ENCODE measurements at places on chromosomes 11 and 22.

GRCh38 chr11:134861490-134862104, 449.6 kb upstream of the B3GAT1 start:
- no peak for DNase-seq

DNA sequence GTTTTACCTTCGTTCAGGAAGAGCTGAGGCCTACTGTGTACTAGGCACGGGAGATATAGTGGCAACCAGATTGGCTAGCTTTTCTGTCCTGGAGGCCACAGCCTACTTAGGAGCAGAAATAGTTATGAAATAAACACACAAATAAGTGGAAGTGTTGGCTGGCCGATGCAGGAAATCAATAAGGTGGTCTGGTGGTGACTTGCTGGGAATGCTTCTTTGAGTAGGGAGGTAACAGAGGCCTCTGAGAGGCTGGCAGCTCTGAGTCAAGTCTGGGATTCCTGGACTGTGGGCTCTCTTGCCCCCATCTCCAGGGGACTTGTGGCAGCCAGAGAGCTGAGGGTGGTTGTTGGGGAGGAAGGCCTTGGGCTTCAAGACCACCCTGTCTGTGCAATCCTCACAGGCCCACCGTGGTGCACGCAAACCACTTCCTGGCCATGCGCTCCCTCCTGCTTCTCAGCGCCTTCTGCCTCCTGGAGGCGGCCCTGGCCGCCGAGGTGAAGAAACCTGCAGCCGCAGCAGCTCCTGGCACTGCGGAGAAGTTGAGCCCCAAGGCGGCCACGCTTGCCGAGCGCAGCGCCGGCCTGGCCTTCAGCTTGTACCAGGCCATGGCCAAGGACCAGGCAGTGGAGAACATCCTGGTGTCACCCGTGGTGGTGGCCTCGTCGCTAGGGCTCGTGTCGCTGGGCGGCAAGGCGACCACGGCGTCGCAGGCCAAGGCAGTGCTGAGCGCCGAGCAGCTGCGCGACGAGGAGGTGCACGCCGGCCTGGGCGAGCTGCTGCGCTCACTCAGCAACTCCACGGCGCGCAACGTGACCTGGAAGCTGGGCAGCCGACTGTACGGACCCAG, 4.1 kb downstream of the SERPINH1 start:
- DNase-seq, result no peak

GRCh38 chr11:98099371-98099770, 921.4 kb upstream of the CNTN5 start:
- no peak for DNase-seq

GRCh38 chr22:29838599-29838956, 504 bp upstream of the ASCC2 start:
- DNase-seq, result no peak

DNA sequence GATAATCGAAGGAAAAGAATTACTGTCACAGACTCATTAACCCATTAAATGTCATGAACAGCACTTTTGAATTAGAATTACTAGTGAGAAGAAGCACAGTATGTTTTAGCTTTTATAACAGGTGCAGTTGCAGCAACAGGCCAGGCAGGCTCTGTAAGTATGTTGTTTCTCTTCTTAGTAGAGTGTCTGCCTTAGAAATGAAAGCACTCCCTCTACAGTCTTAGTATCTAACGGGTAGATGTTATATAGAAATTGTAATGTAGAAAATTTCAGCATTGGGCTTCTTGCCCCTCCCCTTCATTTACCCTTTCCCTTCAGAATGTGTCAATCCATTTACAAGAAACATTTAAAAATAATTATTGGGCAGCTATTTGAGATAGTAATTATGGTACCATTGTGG, 87.4 kb downstream of the HIPK3 start:
- no peak for DNase-seq

DNA sequence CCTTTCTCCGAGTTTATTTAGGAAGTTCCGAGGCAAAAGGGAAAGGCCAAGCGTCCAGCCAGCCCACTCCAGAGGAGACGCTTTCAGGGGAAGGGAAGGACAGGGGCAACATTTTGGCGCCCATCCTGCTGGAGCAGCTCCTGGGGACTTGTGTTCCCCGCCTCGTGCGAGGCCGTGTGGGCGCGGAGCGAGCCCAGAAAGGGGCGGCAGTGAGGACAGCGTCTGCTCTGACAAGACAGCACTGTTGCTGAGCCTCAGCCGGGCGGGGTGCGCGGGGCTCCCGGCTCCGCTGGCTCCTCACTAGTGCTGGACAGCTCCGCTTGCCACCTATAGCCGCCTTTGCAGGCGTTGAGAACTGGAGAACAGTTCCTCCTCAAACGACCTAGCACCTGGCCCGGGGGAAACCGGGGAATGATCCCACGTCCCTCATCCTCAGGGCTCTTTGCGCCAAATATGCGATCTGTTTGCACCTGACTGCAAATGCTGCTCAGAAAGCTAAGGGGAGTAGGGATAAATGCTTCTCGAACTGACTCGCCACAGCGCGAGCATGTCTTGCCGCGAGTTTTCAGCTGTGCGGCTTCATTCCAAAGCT, 722 bp upstream of the GUCY1A2 start:
- no peak for DNase-seq

DNA sequence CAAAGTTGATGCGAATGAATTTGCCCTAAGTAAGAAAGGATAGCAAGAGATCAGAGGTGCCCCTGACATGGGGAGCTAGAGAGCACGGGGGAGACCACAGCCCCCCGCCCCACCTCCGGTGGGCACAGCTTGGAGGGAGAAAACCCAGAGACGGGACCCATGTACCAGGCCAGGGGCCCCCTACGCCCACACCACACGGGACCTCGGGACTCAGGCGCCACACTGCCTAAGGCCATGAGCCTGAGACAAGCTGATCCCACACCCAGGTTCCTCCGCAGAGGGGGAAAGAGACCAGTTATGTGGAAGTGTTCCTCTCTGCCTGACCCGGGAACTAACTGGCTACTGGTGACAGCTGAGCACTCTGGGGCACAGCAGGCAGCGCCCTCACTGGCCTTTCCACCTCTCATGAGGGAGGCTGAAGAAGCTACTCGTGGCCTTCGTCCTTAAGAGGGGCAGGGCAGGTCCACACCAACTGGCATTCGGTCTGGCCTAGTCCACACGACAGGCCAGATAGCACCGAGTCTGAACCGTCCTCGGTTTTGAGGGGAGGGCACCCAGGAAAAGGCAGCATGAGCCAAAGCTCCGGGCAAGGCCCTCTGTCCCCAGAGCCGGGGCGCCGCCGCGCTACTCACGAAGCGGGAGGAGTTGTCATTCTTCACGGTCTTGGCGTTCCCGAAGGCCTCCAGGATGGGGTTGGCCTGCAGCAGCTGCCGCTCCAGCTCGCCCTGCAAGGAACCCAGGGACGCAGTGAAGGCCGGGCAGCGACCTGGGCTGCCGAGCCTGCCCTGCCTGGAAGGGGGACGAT, 65.8 kb downstream of the MYH9 start:
- DNase-seq, result no peak

GRCh38 chr11:104995001-104995408, 26.6 kb upstream of the CASP4 start:
- DNase-seq, result no peak

- DNase-seq, result no peak
These were observed 18.3 kb upstream of the MICALL1 start for GRCh38 chr22:37887584-37888378.

- DNase-seq, result no peak
These were observed 146.8 kb upstream of the TTC12 start for GRCh38 chr11:113167599-113167998.

- DNase-seq, result peak; percentile 89
These were observed at the start of gene GLB1L2 for GRCh38 chr11:134331354-134332188. TSS of gene GLB1L2 (plus strand) at chr11:134331988. CDS start at chr11:134332062, 74 bp downstream.

GRCh38 chr11:63851364-63851763, 12.5 kb downstream of the MARK2 start:
- no peak for DNase-seq

GRCh38 chr11:96218006-96218405, 125.0 kb downstream of the MAML2 start:
- no peak for DNase-seq

DNA sequence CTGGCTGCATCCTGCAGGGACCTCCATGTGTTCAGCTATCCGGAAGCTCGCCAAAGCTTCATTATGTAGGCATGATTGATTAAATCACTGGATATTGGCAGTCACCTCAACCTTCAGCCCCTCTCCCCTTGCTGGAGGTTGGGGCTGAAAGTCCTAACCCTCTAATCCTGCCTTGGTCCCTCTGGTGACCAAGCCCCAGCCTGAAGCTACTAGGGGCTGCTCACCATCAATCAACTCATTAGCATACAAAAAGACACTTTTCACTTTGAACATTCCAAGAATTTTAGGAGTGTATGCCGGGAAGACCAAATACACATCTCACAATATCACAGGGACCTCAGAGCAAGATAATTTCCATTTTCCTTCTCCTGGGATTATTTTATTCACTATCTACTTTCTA, 38.8 kb upstream of the TPBGL start:
- DNase-seq, result no peak

DNA sequence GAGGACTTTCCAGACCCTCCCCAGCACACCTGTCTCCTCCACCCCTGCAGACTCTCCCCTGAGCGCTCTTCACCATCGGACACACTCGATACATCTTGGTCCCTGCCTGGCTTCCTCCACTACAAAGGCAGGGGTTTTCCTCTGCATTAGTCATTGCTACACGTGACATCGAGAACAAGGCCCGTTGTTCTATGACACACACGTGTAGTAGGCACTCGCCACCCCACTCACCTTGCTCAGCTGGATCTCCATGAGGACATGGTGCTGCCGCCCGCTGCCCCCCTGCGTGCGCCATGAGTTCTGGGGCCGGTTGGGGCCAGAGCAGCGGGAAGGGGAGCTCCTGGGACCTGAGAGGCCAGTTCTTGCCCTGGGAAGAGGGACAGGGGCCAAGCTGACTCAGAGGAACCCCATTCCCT, 16.7 kb downstream of the ATG2A start:
- DNase-seq, result no peak

- DNase-seq, result no peak
These were observed 157.9 kb upstream of the SORL1-AS1 start for GRCh38 chr11:121610706-121611105.

DNA sequence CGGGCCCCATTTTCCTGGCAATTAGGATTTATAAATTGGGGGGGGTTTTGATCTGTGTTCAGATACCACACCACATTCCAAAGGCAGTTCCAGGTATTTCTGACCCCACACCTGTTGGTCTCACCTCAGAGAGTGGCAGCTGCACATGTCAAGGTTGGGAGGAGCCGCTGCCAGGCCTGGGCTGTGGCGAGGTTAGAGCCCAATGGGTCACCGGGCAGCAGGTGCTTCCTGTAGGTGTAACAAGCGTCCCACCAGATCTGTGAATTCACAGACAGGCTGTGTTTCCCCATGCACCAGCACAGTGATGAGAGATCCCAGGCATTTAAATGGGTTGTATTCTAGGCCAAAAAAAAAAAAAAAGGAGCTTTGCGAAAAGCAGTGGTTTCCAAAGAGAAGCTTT, 58.6 kb downstream of the CABIN1 start:
- DNase-seq, result no peak

DNA sequence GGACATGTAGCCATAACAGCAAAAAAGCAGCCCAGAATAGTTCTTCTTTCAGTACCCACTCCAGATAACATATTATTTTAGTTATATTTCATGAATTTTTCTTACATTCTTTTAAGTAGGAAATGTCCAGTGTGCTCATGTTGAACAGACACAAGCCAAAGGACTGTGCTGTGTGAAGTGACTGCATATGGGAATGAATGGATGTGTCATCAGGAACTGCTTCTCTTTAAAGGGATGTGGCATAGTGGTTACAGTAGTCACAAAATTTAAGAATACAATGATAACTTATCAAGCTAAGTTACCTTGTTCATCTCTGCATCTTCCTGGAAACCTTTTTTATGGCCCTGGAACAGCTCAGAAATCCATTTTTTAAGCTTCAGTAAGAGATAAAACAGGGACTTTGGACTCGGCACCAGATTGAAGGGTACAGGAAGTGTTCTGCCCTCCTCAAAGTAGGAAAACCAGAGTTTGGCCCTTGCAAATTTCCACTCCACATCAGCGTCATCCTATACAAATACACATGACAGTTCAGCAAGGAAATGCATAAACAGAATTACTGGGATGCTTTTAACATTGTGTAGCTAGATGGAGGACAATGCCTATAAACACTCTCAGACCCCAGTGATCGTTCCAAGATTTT, 112.8 kb downstream of the TRPC6 start:
- DNase-seq, result no peak

DNA sequence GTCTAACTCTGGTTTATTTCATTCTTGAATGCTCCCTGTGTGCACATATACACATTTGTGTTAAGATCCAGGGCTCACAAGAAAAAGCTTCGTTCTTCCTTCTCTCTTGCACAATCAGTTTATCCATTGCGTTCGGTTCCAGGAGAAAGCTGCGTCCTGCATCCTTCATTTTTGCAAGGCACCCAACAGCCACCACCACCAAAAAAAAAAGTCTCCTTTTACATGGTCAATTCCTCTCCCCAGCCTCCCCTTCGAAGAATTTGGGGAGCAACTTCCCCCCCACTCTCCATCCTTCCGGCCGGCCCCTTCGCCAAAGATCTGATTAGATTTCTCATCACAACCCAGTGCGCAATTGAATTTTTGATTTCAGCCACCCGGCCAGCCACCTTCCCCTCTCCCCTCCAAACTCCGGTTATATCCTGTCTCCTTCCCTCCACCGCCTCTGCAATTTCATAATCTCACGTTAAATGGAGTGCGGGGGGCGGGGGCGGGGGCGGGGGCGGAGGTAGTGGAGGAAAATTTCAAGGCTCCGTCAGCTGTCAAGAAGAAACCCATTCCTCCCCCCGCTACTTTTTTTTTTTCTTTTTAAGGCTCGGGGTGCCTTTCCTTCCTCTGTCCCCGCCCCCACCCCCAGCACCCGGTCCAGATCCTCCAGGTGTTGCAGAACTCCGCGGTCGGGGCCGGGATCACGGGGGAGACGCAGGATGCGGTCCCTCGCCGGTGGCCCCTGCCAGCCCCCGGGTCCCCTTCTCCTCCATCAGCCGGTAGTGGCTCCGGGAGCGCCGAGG, 1166.5 kb downstream of the LRRC4C start:
- DNase-seq, result peak; percentile 58
